ENCODE measurements at places on chromosomes 4 and X. TPM values are rescaled to one million over a fixed set of nuclear protein-coding genes. Genes with fewer than 3 reads are reported as not detected.

Gene FSTL5
- total RNA-seq: 0.12 TPM

GRCh38 chrX:35696760-35697234, 101.3 kb upstream of the MAGEB16 start:
- DNase-seq: no peak
- H3K4me3 ChIP-seq: no peak overlapping the region
- no peaks in the 10 kb centered on the region for H3K36me3 ChIP-seq
- H3K4me1 ChIP-seq: no peaks in the 10 kb centered on the region
- no peak overlapping the region for H3K27ac ChIP-seq

- no peaks in the 10 kb centered on the region for H3K4me1 ChIP-seq
- peaks cover 5% of the 10 kb centered on the region for H3K27me3 ChIP-seq
- peak; percentile 43 for DNase-seq
Observed at GRCh38 chrX:120302434-120302833, 8.8 kb downstream of the TMEM255A start.

DNA sequence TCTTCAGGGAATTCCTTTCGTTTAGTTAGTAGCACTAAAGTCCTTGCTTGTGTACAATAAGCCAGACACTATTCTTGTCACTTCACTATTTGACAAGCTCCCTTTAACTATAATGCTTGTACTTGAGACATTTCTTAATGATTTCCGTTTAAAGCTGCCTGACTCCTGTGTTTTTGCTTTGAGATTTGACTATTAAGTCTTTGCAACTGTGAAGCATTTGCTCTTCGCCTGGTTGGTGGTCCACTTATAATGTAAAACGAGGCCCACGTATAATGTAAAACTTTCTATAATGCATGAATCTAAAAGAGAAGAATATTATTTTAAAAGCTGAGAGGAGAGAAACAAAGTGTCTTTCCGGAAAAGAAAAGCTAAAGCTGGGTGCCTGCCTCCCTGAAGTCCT, 204.1 kb upstream of the FAM47C start:
- H3K27me3 ChIP-seq: no peaks in the 10 kb centered on the region
- H3K36me3 ChIP-seq: no peaks in the 10 kb centered on the region
- no peak for DNase-seq
- H3K27ac ChIP-seq: no peak overlapping the region
- H3K4me3 ChIP-seq: no peak overlapping the region

DNA sequence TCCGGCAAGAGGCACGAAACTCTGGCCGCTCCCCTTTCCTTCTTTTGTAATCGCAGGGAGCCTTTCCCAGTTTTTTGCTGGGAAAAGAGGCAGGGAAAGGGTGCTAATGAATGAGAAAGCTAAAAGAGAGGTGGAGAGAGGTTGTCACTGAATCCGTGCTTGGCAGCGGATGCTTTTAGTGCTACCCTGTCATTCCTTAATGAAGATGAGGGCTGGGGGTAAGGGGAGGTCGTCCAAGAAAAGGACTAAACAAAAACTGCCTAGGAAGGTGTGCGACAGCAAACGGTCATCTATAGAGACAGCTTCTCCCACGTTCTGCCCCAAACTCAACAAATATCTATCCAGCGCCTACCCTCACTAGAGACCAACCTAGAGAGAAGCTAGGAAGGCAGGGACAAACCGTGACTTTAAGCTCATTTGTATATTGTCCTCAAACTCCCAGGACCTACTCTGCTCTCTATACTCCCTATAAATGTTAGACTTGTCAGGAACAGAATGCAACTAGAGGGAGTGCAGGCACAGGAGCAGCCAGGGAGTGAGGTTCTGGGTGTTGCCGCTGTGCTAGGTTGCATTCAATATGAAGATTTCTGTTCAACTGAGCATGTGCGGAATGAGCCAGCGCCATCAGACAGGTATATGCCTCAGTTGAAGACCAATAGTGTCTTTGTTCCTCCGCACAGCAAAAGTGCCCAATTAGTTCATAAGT, 777 bp upstream of the CASK start:
- peak; percentile 34 for DNase-seq
- H3K36me3 ChIP-seq: no peaks in the 10 kb centered on the region
- peak overlapping the region; percentile 71 for H3K27ac ChIP-seq
- peak overlapping the region; percentile 47 for H3K4me3 ChIP-seq
- no peaks in the 10 kb centered on the region for H3K27me3 ChIP-seq

DNA sequence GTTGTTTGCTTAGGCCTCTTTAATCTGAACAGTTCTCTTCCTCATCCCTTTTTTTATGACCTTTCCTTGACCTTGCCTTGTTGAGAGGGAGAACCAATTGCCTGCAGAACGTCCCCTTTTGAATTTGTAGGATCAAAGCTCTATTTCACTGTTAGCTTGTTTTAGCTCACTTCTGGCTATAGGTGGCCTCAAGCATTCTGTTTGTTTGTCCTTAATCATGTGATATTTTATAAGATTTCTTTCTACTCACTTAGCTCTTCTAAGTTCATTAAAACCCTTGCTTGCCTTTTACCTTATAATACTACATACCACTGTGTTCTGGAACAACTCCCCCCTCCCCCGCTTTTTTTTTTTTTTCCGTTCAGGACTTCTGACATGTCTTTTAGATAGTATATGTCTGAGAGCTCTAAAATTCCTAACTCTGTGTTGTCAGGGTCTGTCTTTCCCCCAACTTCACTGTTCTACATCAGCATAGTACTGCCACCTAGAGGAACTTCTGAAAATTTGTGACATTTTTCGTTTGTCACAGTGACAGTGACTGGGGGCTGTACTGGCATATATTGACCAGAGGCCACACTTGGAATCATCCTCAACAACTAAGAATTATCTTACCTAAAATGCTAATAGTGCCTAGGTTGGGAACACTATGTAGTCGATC, 128.5 kb downstream of the LARP7 start:
- no peaks in the 10 kb centered on the region for H3K36me3 ChIP-seq
- no peak overlapping the region for H3K27ac ChIP-seq
- DNase-seq: no peak
- no peaks in the 10 kb centered on the region for H3K27me3 ChIP-seq

DNA sequence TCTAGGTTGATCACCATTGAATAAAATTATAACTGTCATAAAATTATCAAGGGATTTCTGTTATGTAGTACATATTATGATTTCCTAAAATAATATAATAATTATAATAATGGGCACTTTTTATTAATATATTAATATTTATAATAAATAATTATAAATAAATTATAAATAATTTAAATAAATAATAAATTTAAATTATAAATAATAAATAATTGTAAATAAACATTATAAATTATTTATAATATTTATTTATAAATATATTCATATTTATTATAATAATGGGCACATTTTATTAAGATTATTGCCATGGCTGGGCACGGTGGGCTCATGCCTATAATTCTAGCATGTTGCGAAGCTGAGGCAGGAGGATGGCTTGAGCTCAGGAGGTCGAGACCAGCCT, 24.5 kb downstream of the RAP1GDS1 start:
- H3K4me1 ChIP-seq: no peaks in the 10 kb centered on the region
- no peaks in the 10 kb centered on the region for H3K27me3 ChIP-seq
- no peak overlapping the region for H3K27ac ChIP-seq
- no peaks in the 10 kb centered on the region for H3K36me3 ChIP-seq
